Stimulated activated CD8-positive, alpha-beta memory T cell treated with anti-CD3 and anti-CD28 coated beads, Interleukin-7, amount 100 ng/mL, for 1 hour (primary cell): ENCODE measurements at places on chromosomes 2 and 18.

GRCh38 chr18:73733376-73733775 is 414.3 kb downstream of the FBXO15 start:
- DNase-seq, result no peak

GRCh38 chr2:26901326-26902183 is 53.6 kb downstream of the DPYSL5 start:
- DNase-seq, result no peak

DNA sequence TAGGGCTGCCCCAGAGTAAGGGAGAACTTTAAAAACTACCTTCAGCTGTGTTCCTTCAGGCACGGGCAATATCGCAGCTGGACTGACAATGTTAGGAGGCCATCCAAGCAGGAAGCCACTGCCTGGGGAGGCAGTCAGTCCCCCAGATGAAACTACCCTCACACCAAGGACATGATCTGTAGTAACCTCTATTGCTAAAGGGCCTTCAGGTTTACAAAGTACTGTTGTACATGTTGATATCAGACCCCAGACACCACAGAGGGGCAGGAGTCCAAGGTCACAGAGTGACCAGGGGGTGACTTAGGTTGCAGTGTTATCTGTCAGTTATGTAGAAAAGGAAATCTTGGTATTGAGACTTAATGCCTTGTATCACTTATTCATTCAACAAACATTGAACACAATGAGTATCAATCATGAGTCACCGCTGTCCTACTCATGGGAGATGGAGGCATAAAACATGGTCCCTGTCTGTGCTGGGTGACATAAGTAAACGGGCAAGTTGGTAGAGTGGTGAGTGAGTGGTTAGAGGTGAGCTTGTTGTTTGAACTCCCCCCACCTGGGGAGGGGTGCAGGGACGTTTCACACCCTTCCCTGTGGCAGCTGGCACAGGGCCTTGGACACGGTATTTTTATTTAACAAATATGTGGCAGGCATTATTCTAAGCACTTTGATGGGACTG is 7.1 kb downstream of the CABLES1 start:
- no peak for DNase-seq

- no peak for DNase-seq
Measured at GRCh38 chr2:236403811-236404210, 139.6 kb upstream of the ASB18 start.

DNA sequence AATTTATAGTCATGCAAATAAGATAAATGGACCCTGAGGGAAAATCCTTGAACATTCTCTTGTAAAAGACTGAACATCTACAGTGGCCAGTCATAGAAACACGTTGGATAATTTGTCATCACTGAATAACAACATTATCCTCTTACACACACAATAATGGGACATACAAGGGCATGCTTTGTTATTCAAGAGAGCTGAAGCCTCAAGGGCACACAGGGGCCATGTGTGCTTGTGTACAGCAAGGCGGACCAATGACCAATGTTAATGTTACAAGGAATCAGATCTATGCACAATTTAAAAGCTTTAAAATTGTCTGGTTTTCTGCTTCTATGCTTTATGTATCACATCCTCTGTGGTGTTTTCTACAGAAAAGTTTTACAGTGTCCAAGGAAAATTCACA is 23.7 kb downstream of the COL6A3 start:
- no peak for DNase-seq

DNA sequence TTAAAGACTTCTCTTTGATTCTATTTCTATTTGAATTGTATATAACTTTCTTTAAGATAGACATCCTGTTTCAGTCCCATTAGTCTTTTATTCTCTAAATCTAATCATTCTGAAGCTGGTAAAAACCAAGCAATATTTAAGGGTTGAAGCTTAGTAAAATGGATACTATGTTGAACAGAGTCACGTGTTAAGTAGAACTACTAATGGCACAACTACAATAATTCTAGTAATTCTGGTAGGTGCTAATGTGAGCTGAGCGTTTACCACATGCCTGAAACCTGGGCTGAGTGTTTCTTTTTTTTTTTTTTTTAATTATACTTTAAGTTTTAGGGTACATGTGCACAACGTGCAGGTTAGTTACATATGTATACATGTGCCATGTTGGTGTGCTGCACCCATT is 8.9 kb upstream of the AFF3 start:
- DNase-seq, result no peak

- DNase-seq, result no peak
Measured at GRCh38 chr18:63970809-63971205, 926 bp downstream of the SERPINB8 start.

GRCh38 chr2:216412022-216412999 is at the start of gene SMARCAL1:
SMARCAL1 (plus strand) TSS chr2:216412484; CDS start chr2:216414705, 2,221 bp downstream.
- peak; percentile 98 for DNase-seq

GRCh38 chr2:61645911-61646310 is 107.8 kb upstream of the XPO1 start:
- no peak for DNase-seq

GRCh38 chr2:172472446-172473033 is 45.2 kb downstream of the ITGA6 start:
- no peak for DNase-seq

- DNase-seq, result no peak
Measured at GRCh38 chr2:19759880-19760279, 141.9 kb downstream of the TTC32 start.

DNA sequence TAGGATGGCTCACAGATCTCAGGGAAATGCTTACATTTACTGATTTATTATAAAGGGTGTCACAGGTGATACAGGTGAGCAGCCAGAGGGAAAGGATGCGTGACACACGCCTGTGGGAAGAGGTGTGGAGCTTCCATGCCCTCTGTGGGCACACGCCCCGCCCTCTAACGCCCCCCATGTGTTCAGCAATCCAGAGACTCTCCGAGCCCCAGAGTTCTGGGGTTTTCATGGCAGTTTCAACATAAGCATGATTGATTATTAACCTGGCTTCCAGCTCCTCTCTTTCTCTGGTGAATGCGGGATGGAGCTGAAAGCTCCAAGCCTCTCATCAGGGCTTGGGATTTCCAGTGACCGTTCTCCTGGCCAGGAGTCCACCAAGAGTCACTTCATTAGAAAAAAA is 34.3 kb upstream of the ODC1 start:
- DNase-seq, result no peak

- DNase-seq, result no peak
Measured at GRCh38 chr2:26429779-26430578, 28.3 kb downstream of the DRC1 start.

GRCh38 chr2:59027320-59027719 is 786.2 kb upstream of the FANCL start:
- DNase-seq, result no peak

- no peak for DNase-seq
Measured at GRCh38 chr18:43563780-43564179, 286.5 kb upstream of the SYT4 start.

DNA sequence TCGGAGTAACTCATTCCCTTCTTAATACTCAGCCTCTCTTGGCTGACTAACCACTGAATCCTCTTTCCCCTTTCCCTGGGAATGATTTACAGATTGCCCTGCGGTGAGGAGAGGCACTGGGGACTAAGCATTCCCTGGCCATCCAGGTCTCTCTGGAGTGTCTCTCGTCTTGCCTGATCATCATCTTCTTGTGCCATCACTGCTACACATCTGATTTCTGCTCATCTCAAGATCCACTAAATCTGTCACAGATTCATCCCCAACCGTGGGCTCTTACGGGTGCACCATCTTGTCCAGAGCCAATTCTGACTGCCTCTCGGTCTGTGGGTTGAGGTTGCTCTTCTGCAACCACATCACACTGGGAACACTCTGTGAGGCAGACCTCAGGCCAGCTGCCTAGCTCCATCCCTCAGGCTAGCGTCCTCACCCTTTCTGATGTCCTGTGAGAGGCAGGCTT is 12.0 kb downstream of the SFTPB start:
- no peak for DNase-seq

GRCh38 chr2:165681841-165682240 is 112.2 kb downstream of the GALNT3 start:
- no peak for DNase-seq

DNA sequence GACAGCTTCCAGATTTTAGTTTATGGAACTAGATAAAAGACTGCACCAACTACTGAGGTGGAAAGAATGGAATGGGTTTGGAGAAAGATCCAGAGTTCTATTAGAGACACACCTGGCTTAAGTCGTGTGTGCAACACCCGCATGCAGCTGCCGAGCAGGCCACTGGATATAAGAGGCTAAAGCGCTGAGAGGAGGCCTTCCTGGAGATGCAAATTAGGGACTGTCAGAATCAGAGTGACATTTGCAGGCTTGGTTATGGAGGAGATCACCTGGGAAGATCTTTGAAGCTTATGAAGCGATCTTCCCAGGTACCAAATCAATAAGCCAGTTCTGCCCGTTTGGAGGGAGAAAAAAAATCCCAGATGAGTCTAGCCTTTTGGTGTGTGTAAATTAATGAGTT is 30.4 kb upstream of the KLHL29 start:
- DNase-seq, result no peak

DNA sequence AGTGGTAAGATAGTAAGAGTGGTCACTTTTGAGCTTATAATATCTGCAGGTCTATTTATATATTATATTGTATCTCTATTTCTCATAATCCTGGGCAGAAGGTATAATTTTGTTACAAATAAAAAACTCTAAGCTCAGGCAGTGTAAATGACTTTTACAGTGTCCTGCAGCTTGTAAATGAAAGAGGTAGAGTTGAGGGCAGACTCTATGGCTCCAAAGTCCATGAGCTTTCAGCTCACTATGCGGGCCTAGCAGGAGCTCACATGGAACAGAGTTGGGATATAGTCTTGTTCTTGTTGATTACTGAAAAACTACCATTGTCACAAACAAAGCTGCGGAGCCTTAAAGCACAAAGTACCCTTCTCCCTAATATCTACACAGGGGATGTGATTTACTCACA is 361.4 kb downstream of the LNPK start:
- no peak for DNase-seq

GRCh38 chr18:36568487-36568886 is 260.3 kb downstream of the TPGS2 start:
- DNase-seq, result no peak

- no peak for DNase-seq
Measured at GRCh38 chr2:73203055-73203681, 794 bp downstream of the NOTO start.

DNA sequence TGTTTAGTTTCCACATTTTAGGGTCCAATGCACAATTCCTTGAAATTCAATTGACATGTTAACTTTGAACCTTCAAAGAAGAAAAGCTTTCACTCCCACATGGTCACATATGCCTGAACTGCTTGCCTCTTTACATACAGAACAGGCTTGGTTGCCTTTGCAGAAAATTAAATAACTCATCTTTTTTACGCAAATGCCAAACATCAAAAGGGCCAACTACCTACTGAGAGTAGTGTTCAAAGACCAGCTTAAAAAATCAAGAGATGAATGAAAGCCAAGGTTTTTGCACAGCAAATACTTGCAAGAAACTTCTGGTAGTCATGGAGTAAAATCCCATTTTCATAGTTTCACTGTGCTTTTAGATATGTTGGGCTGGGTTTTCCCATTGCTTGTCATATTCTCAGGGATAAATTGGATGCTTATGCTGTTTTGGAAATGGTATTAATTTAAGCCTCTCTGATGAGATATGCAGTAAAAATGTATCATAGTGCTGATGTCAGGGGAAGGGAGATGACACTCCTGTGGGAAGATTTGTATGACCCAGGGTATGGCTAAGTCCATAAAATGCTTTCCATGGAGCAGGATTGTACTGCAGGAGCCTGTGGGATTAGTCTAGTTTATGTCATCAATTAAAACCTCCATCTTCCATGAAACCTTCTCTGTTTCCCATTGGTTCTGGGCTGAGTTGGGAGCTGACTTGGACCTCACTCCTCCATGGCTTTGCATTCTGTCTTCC is 60.6 kb upstream of the DARS1 start:
- no peak for DNase-seq

- DNase-seq, result no peak
Measured at GRCh38 chr18:51398104-51398503, 200.6 kb upstream of the MEX3C start.

- no peak for DNase-seq
Measured at GRCh38 chr18:74142252-74142651, 5.4 kb downstream of the FBXO15 start.

- no peak for DNase-seq
Measured at GRCh38 chr2:212345966-212346365, 192.6 kb downstream of the ERBB4 start.
